ENCODE measurements at places on chromosomes 3 and 15.

GRCh38 chr3:139987908-139988307 lies 52.9 kb downstream of the CLSTN2 start:
- DNase-seq = no peak

DNA sequence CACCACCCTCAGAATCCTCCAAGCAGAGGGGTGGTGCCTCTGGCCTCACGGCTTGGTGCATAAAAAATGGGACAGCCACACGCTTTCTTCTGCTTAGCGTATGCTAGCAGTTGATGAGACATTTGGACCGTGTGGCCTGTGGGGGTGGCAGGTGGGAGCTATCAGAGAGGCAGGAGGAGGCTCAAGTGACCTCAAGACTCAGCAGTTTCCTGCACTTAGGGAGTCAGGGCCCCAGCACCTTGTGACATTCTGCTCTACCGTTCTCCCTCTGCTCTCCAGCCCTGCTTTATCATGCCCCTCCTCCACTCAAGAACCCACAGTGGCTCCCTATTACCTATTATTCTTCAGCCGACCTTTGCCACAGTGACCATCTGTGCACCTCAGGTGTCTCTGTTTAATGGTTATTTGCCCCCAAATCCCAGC lies 41.0 kb upstream of the CGNL1 start:
- no peak for DNase-seq

DNA sequence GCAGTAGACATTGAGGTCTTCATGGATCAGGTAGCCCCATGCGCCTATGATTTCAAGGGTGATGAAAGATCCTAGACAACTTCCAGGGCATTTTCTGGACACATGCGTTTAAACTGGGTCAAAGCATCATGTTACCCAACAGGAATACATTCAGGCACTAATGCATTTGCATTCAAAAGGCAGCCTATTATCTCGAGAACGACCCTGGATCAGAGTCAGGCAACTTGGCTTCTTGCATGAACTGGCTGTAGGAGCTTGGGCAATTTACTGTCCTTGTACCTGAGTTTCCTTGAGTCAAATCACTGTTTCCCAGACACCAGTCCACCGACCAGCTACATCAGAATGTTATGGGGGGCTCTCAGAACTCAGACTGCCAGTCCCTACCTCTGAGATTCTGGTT lies 51.5 kb upstream of the CHST2 start:
- DNase-seq = no peak

- DNase-seq = peak; percentile 86
These were observed 76.5 kb downstream of the MYO1E start for GRCh38 chr15:59296181-59296617.

GRCh38 chr15:48389691-48390143 lies 58.5 kb downstream of the DUT start:
- peak; percentile 70 for DNase-seq

DNA sequence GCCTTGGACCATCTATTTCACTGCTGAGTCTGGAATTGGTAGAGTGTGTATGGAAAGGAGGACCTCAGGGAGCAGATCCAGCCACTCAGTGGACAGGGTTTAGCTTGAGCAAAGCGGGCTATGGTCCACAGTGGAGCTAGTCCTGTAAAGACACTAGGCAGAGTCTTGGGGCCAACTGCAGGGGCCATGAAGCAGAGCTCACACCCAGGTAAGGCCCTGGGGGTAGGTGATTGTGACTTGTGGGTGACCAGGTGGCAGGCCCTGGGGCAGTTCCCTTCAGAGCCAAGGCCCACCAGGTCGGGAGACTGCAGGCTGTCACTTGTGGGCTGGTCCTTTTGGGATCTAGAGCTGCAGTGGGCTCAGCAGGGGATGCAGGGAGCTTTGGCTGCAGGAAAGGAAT lies 80.8 kb upstream of the EPHB3 start:
- no peak for DNase-seq

DNA sequence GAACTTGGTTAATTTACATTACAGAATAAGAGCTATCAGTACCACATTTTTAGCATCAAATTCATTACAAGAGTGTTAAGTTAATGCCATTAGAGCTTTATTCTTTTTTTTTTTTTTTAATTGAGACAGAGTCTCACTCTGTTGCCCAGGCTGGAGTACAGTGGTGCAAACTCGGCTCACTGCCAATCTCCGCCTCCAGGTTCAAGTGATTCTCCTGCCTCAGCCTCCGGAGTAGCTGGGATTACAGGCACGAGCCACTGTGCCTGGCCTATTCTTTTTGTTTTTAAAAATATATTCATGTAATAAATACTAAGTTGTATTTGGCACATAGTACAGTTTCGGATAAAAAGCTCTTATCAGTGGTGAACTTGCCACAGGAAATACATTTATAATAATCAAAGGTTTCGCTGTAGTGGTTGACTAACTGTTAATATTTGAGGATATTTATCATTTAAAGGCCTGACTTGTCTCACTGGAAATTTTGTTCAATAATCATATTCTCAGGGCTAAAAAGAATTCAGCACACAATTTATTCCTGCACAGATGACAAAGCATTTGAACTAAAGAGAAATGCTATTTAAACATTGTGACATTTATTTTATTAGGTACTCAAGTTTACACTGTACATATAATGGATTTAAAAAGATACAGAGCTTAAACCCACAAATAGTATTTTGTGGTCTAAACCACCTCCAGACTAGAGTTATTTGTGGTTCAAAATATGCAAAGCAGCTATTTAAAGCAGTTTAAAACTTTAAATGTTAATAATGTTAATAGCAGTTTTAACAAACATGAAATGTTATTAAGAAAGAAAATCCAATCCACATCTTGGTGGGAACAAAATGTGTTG lies 6.1 kb upstream of the LEKR1 start:
- DNase-seq = no peak

- peak; percentile 97 for DNase-seq
These were observed 58.3 kb upstream of the TRAK1 start for GRCh38 chr3:42032693-42033349.

- no peak for DNase-seq
These were observed 642.3 kb downstream of the ROBO2 start for GRCh38 chr3:77682162-77682561.

GRCh38 chr3:123716411-123716810 lies 131.6 kb upstream of the HACD2 start:
- no peak for DNase-seq

DNA sequence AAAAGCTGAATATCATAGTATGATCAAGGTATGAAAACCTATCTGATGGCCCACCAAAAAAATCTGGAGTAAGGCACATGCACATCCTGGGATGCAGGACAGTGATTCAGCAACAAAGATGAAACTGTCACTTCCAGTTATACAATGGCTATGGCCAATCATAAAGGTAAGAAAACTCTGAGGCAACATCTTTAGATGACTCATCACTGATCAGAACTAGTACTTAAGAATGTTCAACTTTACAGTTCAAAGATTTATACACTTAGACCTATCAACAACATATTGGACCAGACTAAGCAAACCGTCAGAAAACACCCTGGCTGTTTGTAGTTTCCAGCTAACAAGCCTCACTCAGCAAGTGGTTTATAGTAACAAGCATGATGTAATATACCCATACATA lies 21.3 kb upstream of the PLCH1 start:
- no peak for DNase-seq

GRCh38 chr15:98202256-98202655 lies 241.8 kb downstream of the ARRDC4 start:
- no peak for DNase-seq

DNA sequence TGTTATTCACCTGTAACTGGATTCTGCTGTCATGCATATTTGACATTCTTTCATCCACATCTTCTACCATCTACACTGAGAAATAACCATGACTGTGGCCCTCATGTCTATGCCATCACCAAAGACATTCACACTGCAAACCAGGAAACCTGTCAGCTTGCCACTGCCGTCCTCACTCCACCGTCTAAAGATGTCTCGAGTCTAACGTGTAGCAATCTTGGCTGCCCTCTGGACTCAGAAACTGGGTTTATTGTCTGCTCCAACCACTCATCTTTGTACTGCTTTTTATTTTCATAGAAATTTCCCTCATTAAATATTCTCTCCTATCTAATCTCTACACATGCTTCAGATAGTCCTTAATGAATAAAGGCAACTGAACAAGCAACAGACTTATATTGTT lies 57.1 kb downstream of the CRYGS start:
- no peak for DNase-seq

GRCh38 chr3:62732183-62732904 lies 142.9 kb downstream of the CADPS start:
- DNase-seq = no peak

GRCh38 chr3:69868841-69869420 lies 129.7 kb downstream of the MITF start:
- DNase-seq = no peak

- no peak for DNase-seq
These were observed 32.4 kb upstream of the MME start for GRCh38 chr3:155047672-155048071.

DNA sequence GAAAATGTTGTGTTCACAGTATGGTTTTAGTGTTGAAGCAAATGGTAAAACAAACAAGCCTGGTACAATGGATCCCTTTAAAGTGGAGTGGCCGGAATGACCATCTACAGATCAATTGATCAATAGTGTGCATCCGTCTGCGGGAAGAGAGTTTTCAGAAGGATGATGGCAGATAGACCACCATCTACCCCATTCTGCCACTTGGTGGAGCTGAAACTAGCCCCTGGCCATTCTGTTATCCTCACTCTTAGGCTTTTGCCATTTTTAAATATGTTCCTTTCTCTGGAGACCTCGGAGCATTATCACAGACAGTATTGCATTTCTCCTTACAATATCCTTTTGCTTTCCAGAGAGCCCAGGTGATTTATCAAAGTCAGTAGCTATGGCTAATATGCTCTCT lies 258.9 kb upstream of the CFAP20DC start:
- no peak for DNase-seq

- DNase-seq = no peak
These were observed 39.7 kb downstream of the CA12 start for GRCh38 chr15:63341898-63342297.

- DNase-seq = no peak
These were observed 1.4 kb downstream of the MAN2C1 start for GRCh38 chr15:75367006-75367405.

DNA sequence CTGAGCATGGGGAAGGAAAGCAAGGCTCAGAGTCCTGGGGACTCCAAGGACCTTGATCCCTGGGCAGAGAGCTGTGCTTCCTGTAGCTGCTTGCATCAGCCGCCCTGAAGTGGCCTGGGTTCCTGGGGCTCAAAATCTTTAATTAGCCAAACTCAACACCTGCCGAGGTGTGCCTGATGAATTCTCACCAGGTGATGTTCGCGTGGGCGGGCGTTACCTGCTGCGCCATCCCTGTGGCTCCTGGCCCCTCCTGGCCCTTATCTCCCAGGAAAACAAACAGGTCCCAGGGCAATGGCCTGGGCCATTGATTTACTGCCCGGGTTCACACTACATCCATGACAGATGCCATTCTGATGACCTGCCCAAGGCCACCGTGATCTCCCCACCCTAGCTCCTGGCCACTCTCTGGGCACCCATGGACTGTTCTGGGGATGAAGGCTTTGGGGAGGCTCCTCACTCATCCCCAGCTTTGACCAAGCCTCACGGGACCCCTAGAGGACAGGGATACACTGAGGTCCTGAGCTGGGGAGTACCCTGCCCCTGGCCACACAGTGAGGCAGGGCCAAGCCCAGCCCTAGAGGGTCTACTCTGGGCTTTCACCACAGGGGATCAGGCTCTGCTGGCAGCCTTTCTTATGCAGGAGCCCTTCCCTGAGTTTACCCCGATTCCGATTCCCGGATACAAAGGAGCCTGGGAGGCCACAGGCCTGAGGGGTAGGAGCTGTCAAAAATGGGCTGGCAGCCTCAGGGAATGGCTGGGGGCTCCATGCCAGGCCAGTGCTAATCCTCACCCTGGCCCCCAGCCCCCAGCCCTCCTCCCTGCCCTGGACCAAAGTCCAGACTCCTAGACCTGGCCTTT lies 5.7 kb downstream of the SLC38A3 start:
- DNase-seq = no peak

GRCh38 chr3:190877925-190878324 lies 15.4 kb upstream of the GMNC start:
- no peak for DNase-seq

- no peak for DNase-seq
These were observed 777 bp upstream of the EIF4A2 start for GRCh38 chr3:186782542-186783057.

- no peak for DNase-seq
These were observed 5.9 kb downstream of the ZBTB20 start for GRCh38 chr3:115141033-115141757.

DNA sequence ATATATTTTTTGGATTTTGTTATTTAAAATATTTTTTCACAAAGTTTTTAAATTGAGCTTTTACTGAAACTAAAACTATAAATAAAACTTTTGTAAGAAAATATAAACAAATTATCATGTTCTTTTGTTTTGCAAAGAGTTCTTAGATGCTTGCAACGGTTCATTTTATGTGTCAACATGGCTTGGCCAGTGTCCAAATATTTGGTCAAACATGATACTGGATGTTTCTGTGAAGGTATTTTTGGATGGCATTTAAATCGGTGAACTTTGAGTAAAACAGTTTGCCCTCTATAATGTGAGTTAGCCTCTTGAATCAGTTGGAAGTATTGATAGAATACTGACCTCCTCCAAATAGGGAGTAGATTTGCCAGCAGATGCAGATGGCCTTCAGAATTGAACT lies 612.6 kb upstream of the NECTIN3 start:
- no peak for DNase-seq

DNA sequence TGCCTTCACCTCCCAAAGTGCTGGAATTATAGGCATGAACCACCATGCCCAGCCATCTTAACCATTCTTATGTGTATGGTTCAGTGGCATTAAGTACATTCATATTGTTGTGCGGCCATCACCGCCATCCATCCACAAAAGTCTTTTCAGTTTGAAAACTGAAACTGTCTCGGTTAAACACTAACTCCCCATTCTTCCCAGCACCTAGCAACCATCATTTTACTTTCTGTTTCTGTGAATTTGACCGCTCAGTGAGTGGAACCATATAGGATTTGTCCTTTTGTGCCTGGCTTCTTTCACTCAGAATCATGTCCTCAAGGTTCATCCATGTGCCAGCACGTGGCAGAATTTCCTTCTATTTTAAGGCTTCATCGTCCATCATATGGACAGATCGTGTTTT lies 5.8 kb downstream of the MCM2 start:
- DNase-seq = no peak

GRCh38 chr3:96677156-96677555 lies 137.2 kb upstream of the EPHA6 start:
- DNase-seq = no peak

DNA sequence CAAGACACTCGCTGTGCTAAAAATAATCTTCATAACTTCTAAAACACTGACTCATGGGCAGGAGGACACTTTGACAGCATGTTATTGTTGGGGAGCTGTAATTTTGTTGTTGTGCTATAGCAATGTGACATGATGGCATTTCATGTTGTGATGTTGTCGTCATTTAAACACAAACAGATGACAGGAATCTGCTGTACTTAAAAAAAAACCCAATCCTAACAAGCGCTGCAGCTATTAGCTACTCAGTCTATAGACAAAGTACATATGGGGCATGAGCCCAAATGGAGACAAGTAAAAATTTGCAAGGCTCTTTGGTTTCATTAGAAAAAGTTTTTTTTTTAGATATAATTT lies 828 bp upstream of the ATOSA start:
- no peak for DNase-seq

GRCh38 chr3:20055020-20055775 lies 15.0 kb downstream of the KAT2B start:
- no peak for DNase-seq

All from stromal cell of bone marrow (primary cell).